Fibroblast of skin of left quadriceps (primary cell): ENCODE measurements at places on chromosomes 3 and 15.

- DNase-seq, result no peak
These were observed 6.6 kb downstream of the OXTR start for GRCh38 chr3:8762607-8763377.

DNA sequence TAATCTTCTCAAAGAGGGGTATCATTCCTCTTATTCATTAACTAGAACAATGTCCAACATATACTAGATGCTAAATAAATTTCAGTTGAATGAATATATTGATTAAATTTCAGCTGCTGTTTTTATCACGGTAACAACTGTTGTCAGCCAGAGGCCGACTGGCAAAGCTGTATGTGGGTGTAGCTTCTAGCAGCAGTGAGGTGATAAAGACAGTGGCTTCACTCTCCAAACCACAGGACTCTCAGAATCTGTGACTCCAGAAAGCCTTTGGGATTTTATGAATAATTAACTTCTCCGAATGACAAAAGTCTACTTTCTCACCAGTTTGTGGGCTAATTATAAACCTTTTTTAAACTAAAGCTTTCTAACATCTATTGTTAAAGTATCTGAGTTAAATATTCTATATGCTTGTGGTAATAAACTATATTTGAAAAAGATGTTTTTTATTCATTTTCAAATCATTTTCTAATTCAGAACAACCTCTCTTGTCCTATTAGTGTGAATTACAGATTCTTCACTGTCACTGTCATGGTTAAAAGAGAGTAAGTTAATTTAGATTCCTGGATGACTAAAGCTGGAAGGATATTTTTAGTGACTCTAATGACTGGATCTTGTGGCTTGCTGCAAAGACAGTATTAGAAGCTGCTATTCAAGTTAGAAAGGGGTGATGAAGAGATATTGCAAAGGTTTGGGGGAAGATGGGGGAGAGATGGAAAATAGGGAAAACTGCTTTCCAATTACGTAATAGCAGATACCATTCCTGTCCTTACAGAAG, 796.4 kb upstream of the ARPP21 start:
- DNase-seq, result no peak

DNA sequence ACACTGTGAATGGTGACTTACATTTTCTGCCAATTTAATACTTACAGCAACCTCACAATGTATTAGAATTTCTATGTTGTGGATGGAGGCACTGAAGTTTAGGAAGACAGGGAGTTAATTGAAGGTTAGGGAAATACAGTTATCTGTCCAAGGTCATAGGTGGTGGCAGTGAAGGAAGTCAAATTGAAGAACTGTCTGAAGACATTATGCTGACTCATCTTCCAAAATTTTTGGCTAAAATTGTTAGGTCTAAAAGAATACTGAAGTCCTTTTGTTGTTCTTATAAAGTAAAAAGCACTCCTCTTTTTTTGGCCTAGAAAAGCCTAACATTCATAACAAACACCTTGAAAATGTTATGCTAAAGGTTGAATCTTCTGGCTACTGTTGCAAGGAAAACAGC, 27.7 kb downstream of the EMC4 start:
- DNase-seq, result no peak

- no peak for DNase-seq
These were observed 173.8 kb downstream of the RPLP1 start for GRCh38 chr15:69626095-69627066.

- no peak for DNase-seq
These were observed 47.1 kb downstream of the SCAP start for GRCh38 chr3:47428662-47429061.
